ENCODE measurements at places on chromosomes 7 and 10.

DNA sequence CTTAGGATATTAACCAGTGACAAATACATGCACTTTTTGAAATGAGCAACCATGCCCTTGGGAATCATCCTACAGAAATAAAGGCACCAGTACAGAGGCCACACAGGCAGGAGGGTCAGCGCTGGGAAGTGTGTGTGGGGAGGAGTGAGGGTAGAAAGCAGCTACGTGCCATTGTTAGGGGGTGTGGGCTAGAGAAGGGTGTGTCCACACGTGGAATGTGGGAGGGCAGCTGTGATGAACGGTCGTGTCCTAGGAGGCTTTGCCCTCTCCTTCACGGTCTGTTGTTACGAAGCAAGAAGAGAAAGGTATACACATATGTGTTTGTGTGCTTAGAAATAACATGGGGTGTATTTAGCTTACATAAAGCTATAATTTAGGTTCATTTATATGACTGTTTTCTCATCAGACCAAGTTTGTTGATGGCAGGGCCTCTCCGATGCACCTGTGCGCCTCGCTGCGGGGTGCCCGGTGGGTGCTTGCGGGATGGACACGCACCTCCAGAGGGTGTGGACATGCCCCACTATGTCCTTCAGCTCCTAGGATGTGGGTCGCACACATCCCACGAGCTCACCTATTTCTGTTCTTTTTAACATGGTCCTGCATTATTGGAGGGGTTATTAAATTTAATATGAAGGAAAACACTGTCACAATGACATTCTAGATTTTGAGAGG lies 16.9 kb upstream of the GET4 start:
- no peak for DNase-seq

DNA sequence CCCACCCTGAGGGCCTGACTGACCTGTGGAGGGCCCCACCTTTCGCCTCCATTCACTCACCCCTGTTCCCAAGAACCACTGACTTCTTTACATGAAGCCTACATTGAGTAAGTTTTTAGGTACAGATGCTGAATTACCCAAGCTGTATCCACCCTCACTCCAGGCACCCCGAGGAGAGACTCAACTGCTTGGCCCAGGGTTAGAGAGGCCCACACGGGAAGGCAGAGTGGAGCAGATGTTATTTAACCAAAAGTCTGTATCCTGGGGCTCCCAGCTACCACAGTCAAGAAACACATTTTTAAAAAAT lies 213.1 kb upstream of the FRMD4A start:
- no peak for DNase-seq

DNA sequence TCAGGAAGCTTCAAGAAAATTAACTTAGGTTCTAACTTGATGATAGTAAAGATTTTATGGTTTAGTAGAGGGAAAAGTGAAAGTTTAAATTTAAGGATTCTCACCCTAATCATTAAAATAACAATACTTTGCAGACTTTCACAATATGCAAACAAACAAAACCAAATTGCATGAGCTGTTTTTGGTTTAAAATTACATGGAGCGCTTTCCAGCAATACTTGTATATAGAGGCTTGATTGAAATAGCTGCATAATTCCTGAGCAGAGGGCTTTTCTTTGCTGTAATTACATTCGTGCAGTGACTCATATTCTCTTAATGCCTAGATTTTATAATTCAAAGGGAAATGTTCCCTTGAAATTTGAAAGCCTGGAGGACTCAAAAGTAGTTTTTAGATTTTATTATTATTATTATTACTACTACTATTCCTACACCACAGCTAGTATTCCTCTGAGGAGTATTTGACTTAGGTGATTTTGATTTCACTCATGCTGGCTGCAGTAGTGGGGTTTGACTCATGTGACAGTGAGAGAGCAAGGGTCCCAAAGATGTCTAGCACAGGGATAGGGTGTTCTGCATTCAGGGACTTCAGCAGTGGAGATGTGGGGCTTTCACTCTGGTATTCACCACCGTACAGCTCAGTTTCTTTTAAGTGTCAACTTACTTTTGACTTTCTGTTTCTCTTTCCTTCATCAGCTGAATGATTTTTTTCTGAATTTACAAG lies 138.1 kb downstream of the ADAM22 start:
- DNase-seq, result no peak

DNA sequence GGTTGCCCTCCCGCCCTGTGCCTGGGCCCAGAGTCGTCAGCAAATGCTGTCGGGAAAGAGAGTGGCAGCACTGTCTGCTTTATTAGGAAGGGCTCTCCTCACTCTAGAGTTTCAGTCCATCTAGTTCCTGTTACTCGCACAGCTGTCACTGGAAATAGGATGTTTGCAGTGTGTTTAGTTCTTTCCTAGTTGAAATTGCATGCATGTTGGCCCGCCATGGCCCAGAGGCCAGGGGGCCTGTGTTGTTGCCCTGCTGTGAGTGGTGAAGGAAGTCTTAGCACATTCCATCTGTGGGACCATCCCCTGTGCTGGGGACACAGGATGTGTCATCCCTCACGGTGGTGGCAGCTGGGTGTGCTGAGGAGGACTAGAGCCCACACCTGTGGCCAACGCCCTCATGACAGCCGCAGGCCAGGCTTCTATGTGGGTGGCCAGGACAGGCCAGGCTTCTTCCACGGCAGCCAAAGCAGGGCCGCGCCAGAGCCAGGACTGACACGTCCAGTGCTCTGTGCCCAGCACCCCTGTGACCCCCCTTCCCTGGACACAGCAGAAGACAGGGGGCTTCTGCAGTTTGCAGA lies 45.4 kb downstream of the ZNF467 start:
- no peak for DNase-seq

DNA sequence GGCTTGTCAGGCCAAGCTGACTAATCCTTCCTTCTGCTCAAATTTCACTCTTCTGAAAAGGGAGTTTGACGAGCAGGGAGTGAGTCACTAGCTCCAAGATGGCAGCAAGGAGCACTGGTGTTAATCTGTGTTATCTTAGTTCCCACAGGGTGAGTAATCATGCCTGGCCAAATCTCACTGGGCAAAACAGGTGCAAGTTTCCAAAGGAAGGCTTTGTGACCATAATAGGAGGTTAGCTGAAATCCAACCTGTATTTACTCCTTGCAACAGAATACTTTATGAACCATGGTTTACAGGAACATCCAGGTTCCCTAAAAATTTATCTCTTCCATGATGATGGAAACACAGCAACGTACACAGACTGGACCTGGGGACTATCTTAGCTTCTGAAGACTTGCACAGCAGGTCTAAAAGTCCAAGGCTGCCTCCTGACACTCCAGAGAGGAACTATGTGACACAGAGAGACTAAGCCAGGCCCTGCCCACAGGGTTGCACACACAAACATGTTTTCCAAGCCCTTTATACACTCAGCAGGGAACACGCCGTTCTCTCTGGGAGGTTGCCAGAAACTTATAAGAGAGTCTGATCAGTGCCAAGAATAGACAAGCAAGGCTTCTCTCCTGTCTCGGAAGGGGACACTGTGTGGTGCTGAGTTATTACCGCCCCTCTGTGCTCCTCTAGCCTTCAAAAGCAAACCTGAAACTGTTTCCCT lies 46.3 kb downstream of the PDK4 start:
- DNase-seq, result peak; percentile 57

DNA sequence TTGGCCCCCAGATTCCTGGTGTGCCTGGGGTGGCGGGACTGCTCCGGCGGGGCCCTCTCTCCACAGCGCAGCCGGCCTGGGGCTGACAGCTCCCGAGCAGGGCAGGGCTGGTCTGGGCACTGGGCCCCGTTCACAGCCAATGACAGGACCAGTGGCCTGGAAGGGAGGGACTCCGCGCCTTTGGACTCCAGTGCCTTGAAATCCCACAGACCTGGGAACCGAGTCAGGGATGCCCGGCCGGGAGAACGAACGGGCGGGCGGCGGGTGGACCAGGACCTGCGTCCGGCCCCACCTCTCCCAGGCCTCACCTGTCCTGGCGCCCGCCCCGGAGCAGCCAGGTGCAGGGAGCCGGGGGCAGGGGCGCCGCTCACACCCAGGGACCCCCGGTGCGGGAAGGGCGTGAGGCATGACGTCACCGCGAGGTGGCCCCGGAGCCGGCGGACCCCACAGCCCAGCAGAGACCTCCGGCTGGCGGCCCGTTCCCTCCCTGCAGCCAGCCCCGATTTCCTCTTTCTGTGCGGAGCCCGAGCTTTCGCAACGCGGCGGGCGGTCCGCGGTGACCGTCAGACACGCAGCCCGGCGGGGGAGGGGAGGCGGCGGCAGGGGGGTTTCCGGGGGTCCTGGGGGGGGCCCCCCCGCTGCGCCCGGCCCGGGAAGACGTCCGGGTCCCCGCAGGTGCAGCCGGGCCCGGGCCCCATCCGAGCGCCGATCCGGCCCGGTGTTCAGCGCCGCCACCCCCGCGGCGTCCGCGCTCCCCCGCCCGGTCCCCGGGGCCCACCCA lies 743 bp downstream of the ADAP1 start:
- DNase-seq, result no peak

GRCh38 chr7:88919478-88920131 lies 124.1 kb upstream of the TEX47 start:
- DNase-seq, result peak; percentile 23

DNA sequence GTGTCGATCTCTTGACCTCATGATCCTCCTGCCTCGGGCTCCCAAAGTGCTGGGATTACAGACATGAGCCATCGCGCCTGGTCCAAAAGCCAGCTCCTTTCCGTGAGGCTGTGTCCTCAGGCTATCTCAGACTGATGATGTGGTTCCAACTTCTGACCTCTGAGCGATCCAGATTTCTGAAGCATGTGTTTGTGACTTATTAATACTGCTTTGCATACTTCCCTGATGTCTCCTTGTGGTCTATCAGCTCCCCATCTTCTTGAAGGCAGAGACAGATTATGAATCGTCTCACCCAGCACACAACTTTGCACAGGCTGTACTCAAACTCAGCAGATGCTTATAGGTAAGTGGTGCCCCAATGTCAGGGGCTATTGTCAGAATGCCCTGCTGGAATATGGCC lies 2.0 kb upstream of the PLPP4 start:
- peak; percentile 57 for DNase-seq

DNA sequence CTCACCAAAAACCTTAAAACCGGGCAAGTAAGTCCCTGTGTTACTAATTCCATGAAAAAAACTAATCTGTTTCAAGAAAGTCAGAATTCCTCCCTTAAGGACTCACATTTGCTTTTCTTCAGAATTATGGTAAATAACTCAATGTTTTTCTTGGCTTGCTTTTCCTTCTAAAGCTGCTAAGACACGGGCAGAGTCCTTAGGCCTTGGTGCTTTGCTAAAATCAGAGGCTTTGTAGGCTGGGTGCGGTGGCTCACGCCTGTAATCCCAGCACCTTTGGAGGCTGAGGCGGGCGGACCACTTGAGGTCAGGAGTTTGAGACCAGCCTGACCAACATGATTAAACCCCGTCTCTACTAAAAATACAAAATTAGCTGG lies 32.0 kb downstream of the GNA12 start:
- peak; percentile 49 for DNase-seq

- DNase-seq, result peak; percentile 51
Observed at GRCh38 chr10:105585753-105586152, 944.7 kb downstream of the SORCS3 start.

DNA sequence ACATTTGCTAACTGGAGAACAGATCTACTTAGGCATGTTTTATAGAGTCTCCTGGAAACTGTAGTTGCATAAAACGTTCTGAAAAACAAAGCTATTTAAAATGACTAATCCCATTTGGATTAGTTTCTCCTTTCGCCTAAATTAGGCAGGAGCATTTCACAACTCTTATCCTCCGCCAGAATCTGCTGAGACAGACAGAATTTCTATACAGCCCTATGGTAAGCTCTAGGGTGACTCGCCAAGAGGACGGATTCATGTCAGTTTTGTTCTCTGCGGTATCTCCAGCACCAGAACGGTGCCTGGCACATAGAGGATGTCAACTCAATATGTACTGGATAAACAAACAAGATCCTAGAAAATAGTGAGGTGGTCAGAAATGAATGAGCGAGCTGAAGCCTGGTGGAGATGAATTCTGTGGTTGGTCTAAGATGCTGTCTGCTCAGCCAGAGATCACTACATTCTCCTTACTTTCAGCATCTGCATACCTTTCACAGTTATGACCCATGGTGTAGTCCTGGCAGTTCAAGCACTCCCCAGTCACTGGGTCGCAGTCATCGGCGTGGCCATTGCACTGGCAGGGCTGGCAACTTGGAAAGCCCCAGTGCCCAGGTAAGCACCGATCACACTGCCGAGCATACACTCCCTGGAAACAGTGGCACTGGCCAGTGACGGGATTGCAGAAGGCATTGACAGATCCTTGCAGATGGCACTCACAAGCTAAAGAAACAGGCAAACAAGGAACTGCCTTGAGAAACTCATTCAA lies 44.0 kb downstream of the LAMB1 start:
- peak; percentile 92 for DNase-seq

DNA sequence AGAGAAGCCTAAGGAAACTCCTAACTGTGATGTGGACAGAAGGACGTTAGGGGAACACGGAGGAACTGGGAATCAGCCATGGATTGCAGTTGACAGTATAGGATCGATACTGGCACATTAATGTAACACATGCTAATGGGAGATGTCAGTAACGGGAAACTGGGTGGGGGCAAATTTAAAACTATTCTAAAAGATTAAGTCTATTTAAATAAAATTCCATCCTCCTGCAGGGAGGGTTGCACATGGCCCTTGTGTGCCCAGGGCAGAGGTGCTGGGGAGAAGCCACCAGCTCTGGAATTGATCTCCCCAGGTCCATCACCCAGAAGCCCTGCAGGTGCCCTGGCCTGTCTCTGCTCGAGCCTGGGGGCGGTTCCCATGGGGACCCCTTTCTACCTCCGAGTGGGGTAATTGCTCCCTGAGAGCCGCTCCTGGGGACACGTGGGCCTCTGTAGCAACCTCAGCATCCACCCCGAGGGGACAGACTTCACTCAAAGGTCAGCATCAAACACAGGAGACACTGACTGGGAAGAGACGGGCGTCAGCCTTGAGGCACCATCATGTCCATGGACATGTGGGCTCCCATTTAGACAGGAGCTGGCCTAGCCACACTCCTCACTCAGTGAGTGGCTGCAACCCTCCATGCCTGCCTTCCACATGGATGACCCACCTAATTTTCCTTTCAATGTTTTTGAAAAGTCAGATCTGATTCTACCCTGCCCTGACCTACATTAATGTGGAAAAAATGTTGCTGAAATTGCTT lies 21.1 kb downstream of the SCART1 start:
- DNase-seq, result no peak

- DNase-seq, result no peak
Observed at GRCh38 chr7:156113731-156114130, 301.5 kb upstream of the SHH start.

DNA sequence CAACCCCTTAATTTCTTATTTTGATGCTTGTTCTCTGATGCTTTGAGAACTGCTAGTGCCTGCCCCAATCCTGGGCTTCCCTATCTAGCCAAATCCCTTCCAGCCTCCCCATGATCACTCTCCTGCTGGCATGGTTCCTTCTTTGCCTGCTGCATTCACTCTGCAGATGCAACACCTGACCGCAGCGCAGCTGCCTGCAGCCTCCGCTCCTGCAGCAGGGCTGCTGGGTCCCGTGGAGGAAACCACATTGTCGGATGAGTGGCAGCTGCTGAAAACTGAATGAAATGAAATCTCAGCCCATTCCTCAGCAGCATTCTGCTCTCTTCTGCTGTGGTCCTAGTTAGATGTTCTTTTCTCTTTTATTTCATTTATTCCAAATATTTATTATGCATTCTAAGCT lies 320.3 kb downstream of the CCDC3 start:
- DNase-seq, result no peak

- peak; percentile 51 for DNase-seq
Observed at GRCh38 chr7:42735081-42735480, 176.8 kb downstream of the C7orf25 start.

- no peak for DNase-seq
Observed at GRCh38 chr10:129875993-129876726, 87.9 kb downstream of the EBF3 start.
